ENCODE measurements at places on chromosomes 3 and 15. TPM values are rescaled to one million over a fixed set of nuclear protein-coding genes. Genes with fewer than 3 reads are reported as not detected.

GRCh38 chr3:77620009-77620408 is 580.1 kb downstream of the ROBO2 start:
- DNase-seq = no peak

DNA sequence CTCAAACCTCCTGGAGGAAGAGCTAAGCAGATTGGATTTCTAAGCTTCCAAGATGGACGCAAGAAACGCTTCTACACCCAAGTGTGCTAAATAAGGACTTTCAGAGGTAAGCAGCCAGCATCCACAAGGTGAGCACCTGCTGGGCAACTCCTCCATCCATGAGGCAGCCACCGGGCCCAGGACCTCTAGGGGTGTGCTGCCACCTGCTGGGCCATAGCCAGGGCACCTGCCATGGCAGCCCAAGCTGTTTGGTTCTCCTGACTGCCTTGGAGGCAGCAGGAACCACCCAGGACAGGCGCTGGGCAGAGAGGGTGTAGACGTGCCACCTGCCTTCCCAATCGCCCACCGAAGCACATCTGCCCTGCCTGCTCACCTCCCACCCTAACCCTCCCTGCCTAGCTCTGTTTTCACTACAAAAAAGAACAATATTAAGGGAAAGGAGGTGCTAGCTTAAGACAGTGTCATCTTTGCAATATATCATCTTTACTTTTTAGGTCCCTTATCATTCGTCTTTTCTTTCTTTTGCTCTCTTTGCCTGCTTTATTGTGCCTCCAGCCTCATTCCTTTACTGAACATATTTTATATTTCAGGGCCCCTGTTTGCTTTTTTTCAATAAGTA is 12.9 kb downstream of the C15orf62 start:
- DNase-seq = peak; percentile 57

- peak; percentile 33 for DNase-seq
Observed at GRCh38 chr15:24954783-24955530, at the start of the genes SNRPN and SNURF. SNRPN (plus strand) TSS chr15:24954987; CDS start chr15:24974454, 19,467 bp downstream. SNURF (plus strand) TSS chr15:24954987; CDS start chr15:24955049, 62 bp downstream.

TIMP4 gene
- polyA plus RNA-seq = 0.99 TPM

DNA sequence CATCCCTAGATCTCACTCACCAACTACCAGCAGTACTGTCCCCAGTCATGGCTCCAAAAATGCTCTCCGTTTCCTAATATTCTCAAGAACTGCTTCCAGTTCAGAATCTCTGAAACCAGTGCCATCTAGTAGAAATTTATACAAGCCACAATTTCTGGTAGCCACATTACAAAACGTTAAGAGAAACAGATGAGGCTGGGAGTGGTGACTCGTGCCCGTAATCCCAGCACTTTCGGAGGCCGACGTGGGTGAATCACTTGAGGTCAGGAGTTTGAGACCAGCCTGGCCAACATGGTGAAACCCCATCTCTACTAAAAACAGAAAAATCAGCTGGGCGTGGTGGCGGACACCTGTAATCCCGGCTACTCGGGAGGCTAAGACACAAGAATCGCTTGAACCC is 78.4 kb upstream of the RAD18 start:
- DNase-seq = no peak

MAPKBP1 gene
- 11.7 TPM for polyA plus RNA-seq

GRCh38 chr3:126399756-126400155 is 5.0 kb downstream of the CFAP100 start:
- DNase-seq = no peak

All from renal pelvis (tissue), 12 donors.